EH (cell line): ENCODE measurements at places on chromosomes 5 and 9.

DNA sequence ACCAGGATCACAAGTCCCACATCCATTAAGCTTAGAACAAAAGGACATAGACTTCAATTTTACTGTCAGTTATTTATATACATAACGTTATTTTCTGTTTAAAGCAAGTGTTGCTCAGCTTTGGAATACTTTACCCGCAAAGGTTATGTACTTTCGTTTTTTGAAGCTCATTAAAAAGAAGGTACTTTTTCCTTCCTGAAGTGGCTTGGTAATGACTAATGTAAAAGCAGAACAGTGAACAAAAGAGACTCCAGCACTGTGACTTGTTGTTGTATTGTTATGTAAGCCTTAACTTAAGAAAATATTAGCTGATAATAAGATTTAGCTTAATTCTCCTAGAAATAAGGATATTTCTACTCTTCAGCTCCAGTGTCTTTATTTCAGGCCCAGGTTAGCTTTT is 97.3 kb upstream of the SLCO6A1 start:
- DNase-seq = no peak

GRCh38 chr9:81266086-81266485 is 423.3 kb downstream of the TLE1 start:
- DNase-seq = no peak

DNA sequence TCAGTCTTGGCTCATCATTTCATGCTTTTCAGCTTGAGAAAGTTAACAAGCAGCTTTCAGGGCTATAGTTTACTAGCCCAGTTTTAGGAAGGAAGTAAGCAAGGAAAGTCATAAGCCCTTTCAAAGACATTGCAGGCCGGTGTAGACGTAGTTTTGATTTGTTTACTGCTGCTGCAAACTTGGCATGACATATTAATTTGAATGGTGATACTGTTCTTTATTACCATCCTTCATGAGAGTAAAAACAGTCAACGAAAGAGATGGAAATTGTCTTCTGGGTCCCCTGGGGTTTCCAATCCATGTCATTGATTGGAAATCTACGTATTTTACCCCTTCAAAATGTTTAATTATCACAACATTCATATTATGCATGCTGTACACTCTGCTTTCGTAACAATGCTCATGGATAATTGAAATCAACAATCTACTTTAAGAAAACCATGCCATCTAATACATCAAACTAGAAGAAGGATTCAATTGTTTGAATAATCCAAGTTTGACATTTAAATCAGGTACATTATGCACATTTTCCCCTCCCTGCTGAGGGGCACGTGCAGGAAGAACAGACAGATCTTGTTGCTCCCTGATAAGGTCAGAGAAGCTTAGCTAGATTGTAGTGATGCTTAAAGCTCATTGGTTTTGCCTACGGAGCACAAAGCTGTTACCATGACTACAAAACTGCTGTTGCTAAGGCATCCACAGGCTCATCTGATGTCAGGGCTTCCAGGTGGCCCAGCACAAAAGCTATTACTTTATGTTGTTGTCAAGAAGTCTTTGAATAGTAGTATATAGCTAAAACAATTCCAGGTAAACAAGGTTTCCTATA is 139.9 kb upstream of the PRLR start:
- DNase-seq = no peak

DNA sequence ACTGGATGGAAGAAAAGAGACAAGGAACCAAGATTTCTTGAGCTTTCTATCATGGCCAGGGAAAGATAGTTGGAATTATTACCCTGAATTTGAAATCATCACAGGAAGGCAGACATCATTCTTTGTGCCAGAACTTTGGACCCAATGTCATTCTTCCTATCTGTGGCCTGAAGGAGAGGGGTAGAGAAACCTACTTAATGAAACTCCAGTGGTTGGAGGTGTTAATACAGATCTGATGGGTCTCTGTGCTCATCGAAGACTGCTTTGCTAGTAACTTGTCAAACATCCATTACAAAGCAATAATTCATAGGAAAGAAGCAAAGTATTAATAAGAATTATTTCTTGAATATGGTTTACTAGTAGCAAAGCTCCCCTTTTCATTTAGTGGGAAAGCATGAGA is 26.9 kb downstream of the PRLR start:
- no peak for DNase-seq

DNA sequence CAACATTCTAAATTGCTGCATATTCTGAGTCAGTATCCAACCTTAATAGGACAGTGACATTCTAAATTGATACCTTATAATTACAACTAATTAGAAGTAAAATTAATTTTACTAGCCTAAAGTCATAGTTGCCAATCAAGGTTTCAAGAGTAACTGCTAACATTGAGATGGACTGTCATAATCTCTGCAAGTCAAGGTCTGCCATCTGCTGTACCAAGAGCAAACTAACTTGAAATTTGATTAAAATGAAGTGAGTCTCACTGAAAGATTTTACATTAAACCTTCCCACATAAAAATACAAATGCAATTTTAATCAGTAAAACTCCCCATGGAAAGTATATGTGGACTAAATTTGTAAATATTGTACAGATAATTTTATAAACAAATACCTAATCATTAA is 235.3 kb downstream of the PRDM9 start:
- no peak for DNase-seq

- DNase-seq = no peak
Measured at GRCh38 chr9:113933671-113934070, 57.6 kb downstream of the ZNF618 start.
